ENCODE measurements at places on chromosomes 4 and X.

DNA sequence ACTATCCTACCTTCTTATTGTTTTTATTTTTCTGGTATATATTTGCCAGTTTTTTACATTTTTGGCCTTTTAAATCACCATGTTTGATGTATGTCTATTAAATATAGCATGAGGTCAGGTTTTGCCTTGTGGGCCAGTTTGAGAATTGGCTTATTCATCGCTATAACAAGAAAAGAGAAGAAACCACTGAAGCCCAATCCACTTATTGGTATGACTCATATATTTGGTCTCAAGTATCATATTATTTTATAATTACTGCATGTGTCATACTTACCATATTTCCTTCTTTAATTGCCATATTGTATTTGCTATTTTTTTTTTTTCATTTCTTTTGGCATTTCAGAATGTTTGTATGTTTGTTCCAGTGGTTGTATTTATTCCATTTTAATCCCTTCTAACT lies 99.3 kb downstream of the IRF2 start:
- no peak for DNase-seq

GRCh38 chr4:10722957-10723356 lies 38.4 kb upstream of the CLNK start:
- no peak for DNase-seq

- no peak for DNase-seq
Observed at GRCh38 chr4:155819066-155819465, 47.0 kb downstream of the ASIC5 start.

DNA sequence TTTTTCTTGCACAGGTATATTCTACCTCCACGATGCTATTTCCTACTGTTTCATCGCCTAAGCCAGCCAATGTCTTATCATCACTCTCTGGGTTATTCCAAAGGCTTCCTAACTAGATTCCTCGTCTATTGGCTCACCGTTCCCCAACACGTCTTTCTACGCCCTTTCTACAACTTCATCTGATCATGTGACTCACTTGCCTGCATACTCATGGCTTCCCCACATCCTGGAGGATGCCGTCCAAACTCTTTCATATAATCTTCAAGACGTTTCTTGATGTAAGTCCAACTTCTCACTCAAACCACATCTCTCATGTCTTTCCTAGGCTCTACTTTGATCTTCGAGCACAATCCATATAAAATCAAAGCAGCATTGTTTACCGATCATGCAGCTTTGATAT lies 322.0 kb upstream of the PPARGC1A start:
- DNase-seq, result no peak

DNA sequence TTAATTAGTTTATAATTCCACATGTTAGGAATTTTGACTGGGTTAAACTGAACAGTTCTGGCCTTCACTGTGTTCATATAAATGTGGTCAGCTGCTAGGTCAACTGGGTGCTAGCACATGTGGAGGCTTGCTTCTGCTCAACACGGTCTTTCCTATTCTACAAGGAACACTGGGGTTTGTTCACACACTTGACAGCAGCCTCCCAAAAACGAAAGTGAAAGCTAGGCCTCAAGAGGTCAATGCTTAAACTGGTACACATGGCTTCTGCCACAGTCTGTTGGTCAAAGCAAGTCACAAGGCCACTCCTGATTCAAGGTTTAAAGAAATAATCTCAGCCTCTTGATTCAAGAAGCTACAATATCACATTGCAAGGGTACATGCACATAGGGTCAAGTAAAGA lies 126.5 kb downstream of the QDPR start:
- DNase-seq, result no peak

DNA sequence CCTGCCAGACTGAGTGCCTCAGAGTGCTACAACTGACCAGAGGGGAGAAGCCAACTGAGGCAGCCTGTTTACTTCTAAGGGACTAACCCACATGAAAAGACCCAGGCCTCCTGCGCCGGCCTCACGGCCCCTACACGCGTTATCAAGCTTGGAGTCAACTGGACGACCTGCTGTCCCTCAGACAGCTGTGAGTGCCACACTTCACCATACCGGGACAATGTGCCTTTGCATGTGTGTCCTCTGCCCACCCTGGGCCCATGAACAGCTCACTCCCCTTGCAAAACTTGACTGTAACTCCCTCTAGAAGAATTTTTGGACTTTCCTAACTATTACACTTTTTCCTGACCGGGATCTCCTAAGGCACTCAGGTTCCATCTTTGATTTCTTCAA lies 1.8 kb downstream of the NOP14 start:
- DNase-seq, result peak; percentile 74

DNA sequence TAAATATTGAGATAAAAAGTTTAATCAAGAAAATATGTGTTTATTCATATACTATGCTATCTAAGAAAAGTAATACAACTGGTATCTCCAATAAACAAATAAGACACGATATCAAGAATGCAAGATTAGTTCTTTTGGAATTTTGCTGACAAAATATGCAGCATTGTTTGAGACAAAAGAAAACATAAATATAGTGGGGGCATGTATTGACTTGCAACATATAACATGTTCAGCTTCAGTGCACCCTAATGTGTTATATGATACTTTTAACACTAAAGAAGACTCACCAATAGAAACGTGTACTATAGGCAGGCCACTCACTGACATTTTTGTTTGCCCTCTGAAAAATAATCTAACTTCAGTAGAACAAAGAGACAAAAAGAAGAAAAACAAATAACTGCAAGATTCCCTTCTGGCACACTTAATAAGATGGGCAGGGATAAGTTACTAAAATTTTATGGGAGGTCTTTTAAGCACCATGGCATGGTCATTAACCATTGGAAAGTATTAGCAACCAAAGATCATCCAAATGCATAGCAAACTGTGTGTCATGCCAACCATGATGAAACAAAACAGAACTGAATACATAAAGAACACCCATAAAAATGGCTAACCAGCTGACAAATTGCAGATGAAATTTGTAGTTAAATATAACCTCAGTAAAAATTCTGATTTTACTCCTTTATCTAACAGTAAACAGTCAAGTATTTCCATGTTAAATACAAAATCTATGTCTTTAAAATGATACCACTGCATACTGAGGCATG lies 447.9 kb upstream of the FAM241A start:
- DNase-seq, result no peak

- DNase-seq, result no peak
Observed at GRCh38 chrX:10507181-10507580, 113.2 kb downstream of the MID1 start.

DNA sequence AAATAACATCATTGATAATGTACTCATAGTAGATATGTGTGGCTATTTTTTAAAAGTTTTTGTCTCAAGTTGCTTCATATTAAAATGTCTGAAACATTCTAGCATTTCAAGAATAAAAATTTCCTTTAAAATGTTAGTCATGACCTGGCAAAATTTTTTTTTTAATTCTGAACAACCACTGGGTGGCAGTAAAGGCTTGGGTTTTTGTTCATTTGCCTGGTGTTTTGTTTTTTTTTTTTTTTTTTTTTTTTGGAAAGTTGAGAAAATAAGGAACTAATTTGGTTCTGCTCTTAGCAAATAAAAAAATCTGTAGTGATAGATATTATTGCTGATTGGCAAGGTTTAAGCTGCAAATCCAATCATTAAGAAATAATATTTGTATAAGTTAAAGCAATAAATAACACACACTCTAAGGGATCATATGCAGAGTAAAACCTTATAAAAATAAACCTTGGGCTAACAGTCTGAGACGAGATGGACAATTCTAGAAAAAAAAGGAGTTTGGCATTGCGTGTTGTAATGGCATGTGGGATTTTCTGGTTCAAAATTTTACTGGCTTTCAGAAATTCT lies 81.4 kb downstream of the CEP44 start:
- no peak for DNase-seq

DNA sequence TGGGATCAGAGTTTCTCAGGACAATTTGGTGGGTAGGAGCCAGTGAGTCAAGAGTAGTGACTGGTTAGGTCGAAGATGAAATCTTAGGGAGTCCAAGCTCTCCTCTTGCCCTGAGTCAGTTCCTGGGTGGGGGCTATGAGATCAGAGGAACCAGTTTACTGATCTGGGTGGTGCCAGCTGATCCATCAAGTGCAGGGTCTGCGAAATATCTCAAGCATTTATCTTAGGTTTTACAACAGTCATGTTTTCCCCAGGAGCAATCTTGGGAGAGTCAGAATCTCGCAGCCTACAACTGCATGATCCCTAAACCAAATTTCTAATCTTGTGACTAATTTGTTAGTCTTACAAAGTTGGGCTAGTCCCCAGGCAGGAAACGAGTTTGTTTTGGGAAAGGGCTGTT lies 1833.2 kb upstream of the PCDH7 start:
- DNase-seq, result no peak

DNA sequence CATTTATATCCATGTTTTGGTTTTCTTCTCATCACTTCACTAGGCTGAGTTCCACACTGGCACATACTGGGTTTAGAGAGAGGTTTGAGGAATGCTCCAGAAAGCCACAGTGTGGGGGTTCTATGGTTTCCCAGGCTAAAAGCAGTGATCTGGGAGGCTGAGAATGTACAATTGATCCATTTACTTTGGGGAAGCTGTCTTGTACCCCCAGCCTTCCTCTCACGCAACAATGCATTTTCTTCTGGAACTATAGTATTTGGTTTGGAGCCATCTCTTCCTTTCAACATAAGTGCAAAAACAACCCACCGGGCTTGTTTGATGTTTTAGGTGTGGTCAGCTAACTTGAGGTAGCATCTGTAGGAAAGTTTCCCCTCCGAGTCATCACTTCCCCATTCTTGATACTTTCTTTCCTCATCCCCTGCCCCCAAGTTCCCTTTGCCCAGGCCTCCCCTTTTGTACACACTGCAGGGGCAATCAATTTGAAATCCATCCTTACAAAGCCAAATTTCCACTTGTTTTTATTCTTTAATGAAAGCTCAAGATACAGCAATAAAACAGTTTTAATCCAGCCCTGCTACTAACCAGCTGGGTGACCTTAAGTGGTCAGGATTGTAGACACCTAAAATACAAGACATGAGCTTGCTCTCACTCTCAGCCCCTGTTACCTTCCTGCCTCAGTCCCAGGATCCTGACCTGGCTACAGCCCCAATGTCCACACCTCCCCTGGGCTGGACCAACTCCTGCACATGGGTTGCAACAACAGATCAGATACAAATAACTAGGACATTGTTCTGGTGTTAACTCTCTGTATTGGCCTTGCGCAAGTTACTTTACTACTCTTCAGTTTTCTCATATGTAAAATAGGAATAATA lies 109.2 kb downstream of the FHDC1 start:
- no peak for DNase-seq

GRCh38 chr4:139958739-139959098 lies 195.3 kb downstream of the MAML3 start:
- DNase-seq, result no peak

- DNase-seq, result no peak
Observed at GRCh38 chrX:7062276-7062675, 85.2 kb upstream of the STS start.

- DNase-seq, result no peak
Observed at GRCh38 chrX:19709812-19710518, 177.4 kb downstream of the SH3KBP1 start.

GRCh38 chr4:101856149-101856548 lies 65.6 kb downstream of the BANK1 start:
- no peak for DNase-seq

GRCh38 chrX:56729152-56729850 lies at the start of gene NBDY:
TSS of gene NBDY (plus strand) at chrX:56729243. CDS start at chrX:56729354, 111 bp downstream.
- peak; percentile 59 for DNase-seq

- DNase-seq, result no peak
Observed at GRCh38 chr4:24070117-24070516, 180.3 kb upstream of the PPARGC1A start.

- no peak for DNase-seq
Observed at GRCh38 chr4:8664031-8664805, 71.7 kb downstream of the CPZ start.

DNA sequence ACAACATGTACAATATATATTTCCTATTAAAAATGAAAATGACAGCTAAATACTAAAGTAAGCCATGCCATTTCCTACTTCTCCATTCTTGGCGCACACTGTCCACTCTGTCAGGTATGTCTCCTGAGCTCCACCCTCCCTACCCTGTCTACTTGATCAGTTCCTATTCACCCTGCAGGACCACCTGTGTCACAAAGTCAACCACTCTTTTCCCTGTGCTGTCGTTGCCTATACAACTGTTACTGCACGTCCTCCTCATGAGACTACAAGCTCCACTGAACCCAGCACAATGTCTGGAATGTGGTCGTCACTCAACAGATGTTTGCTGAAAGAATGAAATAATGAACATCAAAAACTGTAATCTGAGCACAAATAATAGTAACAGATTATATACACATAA lies 54.9 kb downstream of the SLC9A7 start:
- no peak for DNase-seq
